ENCODE measurements at places on chromosomes 3 and 15. TPM values are rescaled to one million over a fixed set of nuclear protein-coding genes. Genes with fewer than 3 reads are reported as not detected.

- H3K27ac ChIP-seq = no peak overlapping the region
- H3K27me3 ChIP-seq = peaks cover 12% of the 10 kb centered on the region
- no peak for DNase-seq
- no peak overlapping the region for H3K4me3 ChIP-seq
Measured at GRCh38 chr15:80259942-80260510, 8.0 kb upstream of the CTXND1 start.

- no peaks in the 10 kb centered on the region for H3K36me3 ChIP-seq
- no peaks in the 10 kb centered on the region for H3K4me1 ChIP-seq
- H3K27ac ChIP-seq = no peak overlapping the region
- H3K4me3 ChIP-seq = no peak overlapping the region
Measured at GRCh38 chr15:90287101-90287500, 21.6 kb downstream of the NGRN start.

Gene GRIP2
- 0.27 TPM for polyA plus RNA-seq

DNA sequence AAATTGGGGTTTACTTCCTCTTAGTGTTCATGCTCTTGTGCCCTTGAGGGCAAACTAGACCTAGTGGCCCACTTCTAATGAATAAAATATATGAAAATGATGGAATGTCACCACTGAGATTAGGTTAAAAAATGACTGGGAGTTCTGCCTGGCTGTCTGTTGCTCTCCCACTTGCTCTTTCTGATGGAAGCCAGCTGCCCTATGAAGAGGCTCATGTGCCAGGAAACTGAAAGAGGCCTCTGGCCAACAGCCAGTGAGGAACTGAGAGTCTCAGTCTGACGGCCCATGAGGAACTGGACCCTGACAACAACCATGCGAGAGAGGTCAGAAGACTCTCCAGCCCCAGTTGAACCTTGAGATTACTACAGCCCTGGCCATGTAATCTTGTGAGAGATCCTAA is 107.1 kb upstream of the FHIT start:
- H3K27ac ChIP-seq = no peak overlapping the region
- no peak overlapping the region for H3K4me3 ChIP-seq
- no peaks in the 10 kb centered on the region for H3K36me3 ChIP-seq

GRCh38 chr3:120428924-120429323 is 21.9 kb downstream of the FSTL1 start:
- no peak overlapping the region for H3K27ac ChIP-seq
- DNase-seq = no peak
- H3K27me3 ChIP-seq = no peaks in the 10 kb centered on the region
- no peaks in the 10 kb centered on the region for H3K4me1 ChIP-seq
- no peak overlapping the region for H3K4me3 ChIP-seq
- H3K36me3 ChIP-seq = no peaks in the 10 kb centered on the region

Gene SIDT1
- 10.5 TPM for polyA plus RNA-seq

GRCh38 chr3:112481302-112481721 is 18.0 kb downstream of the BTLA start:
- no peaks in the 10 kb centered on the region for H3K27me3 ChIP-seq
- H3K4me1 ChIP-seq = no peaks in the 10 kb centered on the region
- DNase-seq = no peak
